T-helper 17 cell (primary cell): ENCODE measurements at places on chromosomes 4 and X. TPM values are rescaled to one million over a fixed set of nuclear protein-coding genes. Genes with fewer than 3 reads are reported as not detected.

The PHOX2B gene
- not detected for total RNA-seq

The UGT2B15 gene
- not detected for total RNA-seq

The RPL34 gene
- total RNA-seq: 2,872 TPM

The TCEAL3 gene
- 7.6 TPM for total RNA-seq

The NOX1 gene
- not detected for total RNA-seq

The PF4V1 gene
- total RNA-seq: 67.9 TPM

The SMIM10 gene
- not detected for total RNA-seq

The GABRA4 gene
- total RNA-seq: not detected

The MEPE gene
- not detected for total RNA-seq

The CCNA2 gene
- 0.25 TPM for total RNA-seq

The SPIN2B gene
- total RNA-seq: 9.9 TPM

The PDE6B gene
- 10.2 TPM for total RNA-seq

The NDST4 gene
- not detected for total RNA-seq

The OCIAD2 gene
- total RNA-seq: 61.9 TPM

The CHRDL1 gene
- total RNA-seq: not detected

The DGAT2L6 gene
- total RNA-seq: not detected
